ENCODE measurements at places on chromosomes 6 and 20.
A peak's percentile ranks its signal among the peaks of the same experiment; 100 is the strongest.

GRCh38 chr20:34527016-34527415 is 10.8 kb downstream of the DYNLRB1 start:
- DNase-seq = no peak

GRCh38 chr6:35784200-35784599 is 3.4 kb downstream of the CLPSL1 start:
- no peak for DNase-seq

DNA sequence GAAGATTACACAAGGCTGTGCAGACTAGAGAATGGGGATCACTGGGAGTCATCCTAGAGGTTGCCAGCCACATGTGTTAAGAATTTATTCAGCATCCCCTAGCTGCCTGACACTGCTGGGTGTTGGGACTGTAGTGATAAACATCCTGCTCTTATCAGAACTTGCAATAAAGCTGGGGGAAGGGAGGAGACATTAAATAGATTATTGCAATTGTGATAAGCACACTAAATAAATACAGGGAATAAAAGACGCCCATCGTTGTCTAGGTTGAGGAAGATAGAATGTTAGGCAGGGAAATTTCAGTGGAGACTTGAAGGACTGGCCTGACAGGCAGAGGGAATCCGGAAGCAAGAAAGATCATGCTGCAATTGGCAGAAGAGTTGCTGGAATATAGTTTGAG is 33.2 kb upstream of the TRAM2 start:
- DNase-seq = no peak

- DNase-seq = no peak
Observed at GRCh38 chr20:49210757-49211110, 8.5 kb upstream of the DDX27 start.

GRCh38 chr6:52736145-52736544 is 27.1 kb downstream of the GSTA2 start:
- DNase-seq = no peak

- no peak for DNase-seq
Observed at GRCh38 chr6:119035459-119035858, 43.0 kb downstream of the FAM184A start.

GRCh38 chr6:5082487-5083306 is 2.4 kb upstream of the PPP1R3G start:
- peak; percentile 42 for DNase-seq

GRCh38 chr20:41142245-41142644 is 4.9 kb downstream of the PLCG1 start:
- DNase-seq = no peak

GRCh38 chr6:154981079-154981870 is 13.8 kb upstream of the TIAM2 start:
- no peak for DNase-seq

DNA sequence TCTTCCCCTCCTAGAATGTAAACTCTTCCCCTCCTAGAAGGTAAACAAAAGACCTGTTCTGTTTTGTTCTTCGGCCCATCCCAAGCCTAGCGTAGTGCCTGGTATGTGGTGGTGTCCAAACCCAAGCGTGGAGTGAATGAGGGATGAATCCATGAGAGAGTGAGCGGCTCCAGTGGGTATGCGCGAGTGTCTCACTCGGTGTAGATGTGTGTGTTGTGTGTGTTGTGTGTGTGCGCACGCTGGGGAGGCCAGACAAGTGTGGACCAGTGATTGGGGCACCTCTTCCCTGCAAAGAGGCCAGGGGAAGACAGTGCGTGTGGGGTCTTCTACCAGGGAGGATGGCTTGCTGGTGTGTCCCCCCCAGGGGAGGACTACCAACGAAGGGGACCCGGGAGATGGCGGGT is 392 bp upstream of the SLC2A10 start:
- DNase-seq = no peak

DNA sequence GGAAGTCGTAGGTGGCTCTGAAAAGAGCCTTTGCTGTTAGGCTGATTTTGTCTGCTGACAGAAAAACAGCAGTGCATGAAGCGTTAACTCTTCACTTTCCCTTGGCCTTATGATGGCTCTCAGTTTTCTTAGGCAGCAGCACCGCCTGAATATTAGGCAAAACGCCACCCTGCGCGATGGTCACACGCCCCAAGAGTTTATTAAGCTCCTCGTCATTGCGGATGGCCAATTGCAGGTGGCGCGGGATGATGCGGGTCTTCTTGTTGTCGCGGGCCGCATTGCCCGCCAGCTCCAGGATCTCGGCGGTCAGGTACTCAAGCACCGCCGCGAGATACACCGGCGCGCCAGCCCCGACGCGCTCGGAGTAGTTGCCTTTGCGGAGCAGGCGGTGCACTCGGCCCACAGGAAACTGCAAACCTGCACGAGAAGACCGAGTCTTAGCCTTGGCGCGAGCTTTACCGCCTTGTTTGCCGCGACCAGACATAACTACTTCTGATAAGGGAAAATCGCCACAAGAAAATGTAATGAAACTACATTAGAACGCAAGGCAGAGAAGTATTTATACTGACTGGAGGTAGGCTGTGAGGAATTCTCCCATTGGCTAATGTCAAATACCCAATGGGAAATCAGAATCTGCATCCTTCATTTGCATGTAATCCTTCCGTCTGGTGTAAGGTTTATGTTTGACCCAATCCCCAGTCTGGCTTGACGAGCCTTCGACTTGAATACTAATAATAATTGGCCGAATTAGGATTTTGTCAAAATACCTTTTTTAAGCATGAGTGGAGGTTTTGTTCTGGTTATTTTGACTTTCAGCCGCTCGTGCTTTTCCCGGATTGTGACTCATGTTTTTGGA is 53.9 kb upstream of the HFE start:
- peak; percentile 91 for DNase-seq

- DNase-seq = no peak
Observed at GRCh38 chr20:14559612-14560011, 222.2 kb upstream of the FLRT3 start.

- DNase-seq = no peak
Observed at GRCh38 chr6:12058172-12058961, 46.3 kb downstream of the HIVEP1 start.

GRCh38 chr6:7974565-7974937 is 64.0 kb upstream of the TXNDC5 start:
- no peak for DNase-seq

- no peak for DNase-seq
Observed at GRCh38 chr6:134508862-134509498, 191.1 kb upstream of the SGK1 start.

DNA sequence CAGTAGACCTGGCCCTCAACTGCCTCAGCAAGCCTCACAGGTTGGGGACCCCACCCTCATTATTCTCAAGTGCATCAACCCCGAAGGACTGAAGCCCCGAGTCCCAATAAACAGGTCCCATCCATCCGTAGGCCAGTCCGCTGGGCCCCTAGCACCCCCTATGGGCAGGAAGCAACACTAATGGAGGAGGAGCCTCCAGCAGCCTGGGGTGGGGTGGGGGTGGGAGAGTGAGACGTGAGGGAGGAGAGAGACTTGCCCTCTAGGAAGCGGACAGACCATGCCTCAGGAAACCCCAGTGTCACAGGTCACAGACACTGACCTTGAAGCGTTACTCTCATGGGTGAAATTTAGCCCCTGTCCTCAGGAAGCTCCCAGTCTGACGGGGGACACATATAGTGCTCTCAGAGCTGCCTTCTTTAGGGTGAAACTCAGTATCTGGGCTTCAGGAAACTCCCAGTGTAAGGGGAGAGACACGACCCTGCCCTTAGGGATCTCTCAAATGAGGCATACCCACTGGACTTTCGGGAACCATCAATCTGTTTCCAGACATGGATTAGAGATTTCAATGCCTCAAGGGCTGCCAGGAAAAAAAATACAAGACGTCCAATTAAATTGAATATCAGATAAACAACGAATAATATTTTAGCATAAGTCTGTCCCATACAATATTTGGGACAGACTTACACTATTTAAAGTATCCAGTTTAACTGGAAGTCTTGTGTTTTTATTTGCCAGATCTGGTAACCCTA is 125.8 kb downstream of the MRPL14 start:
- no peak for DNase-seq

- DNase-seq = no peak
Observed at GRCh38 chr20:19210391-19211155, 1.9 kb upstream of the SLC24A3 start.
